Endodermal cell (in vitro differentiated cells): ENCODE measurements at places on chromosomes 13 and 19.
A peak's percentile ranks its signal among the peaks of the same experiment; 100 is the strongest.

DNA sequence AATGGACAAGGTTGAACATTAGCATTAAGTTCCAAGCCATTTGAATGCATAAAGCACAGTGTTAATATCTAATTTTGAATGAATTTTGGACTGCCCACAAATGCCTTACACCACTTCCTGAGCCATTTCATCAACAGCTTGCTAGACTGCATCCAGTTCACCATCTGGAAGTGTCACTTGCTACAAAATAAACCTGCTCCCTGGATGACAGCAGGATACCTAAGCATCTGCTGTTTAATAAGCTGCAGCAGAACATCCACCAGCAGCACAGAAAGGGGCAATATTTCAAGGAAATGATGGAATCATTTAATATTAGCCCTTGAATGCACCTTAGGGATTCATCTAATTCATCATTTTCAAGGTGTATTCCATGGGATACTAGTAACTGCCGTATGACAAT, 76.6 kb upstream of the PCDH9 start:
- no peak for DNase-seq

GRCh38 chr13:45325806-45326205, 15.2 kb downstream of the TPT1 start:
- DNase-seq = no peak

DNA sequence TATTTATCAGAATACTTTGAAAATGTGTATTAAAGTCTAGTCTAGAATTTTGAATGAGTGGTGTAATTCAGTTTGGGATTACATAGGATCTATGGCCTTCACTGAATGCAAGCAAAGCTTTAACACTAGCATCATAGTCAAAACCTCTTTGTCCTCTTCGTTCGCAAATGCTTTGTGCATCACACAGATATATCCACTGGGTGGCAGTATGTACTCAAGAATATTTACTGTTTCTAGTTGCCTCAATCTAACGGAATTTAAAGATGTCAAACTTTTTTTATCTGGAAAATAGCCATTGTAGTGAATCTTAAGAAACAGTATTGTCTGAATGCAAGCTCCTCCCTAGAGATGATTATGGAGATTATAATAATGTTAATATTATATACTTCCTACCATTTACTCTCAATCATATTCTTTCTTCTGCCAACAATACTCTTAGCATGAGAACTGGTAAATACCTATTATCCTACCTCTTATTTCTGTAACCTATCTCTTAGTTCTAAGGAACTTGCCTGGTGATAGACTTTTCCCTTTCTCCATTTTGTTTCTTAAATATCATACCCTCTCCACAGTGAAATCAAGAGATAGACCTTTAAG, 25.8 kb downstream of the LACC1 start:
- peak; percentile 63 for DNase-seq

DNA sequence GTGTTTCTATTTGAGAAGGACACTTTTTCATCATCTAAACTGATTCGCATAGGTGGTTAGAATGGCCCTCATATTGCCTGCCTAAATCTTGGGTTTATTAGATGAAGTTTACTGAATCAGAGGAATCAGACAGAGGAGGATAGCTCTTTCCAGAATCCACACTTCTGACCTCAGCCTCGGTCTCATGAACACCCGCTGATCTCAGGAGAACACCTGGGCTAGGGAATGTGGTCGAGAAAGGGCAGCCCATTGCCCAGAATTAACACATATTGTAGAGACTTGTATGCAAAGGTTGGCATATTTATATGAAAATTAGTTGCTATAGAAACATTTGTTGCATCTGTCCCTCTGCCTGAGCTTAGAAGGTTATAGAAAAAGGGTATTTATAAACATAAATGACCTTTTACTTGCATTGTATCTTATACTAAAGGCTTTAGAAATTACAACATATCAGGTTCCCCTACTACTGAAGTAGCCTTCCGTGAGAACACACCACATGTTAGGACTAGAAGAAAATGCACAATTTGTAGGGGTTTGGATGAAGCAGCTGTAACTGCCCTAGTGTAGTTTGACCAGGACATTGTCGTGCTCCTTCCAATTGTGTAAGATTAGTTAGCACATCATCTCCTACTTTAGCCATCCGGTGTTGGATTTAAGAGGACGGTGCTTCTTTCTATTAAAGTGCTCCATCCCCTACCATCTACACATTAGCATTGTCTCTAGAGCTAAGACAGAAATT, 103.8 kb downstream of the TNFRSF19 start:
- no peak for DNase-seq

GRCh38 chr19:50190439-50190891, 13.0 kb upstream of the MYH14 start:
- no peak for DNase-seq

DNA sequence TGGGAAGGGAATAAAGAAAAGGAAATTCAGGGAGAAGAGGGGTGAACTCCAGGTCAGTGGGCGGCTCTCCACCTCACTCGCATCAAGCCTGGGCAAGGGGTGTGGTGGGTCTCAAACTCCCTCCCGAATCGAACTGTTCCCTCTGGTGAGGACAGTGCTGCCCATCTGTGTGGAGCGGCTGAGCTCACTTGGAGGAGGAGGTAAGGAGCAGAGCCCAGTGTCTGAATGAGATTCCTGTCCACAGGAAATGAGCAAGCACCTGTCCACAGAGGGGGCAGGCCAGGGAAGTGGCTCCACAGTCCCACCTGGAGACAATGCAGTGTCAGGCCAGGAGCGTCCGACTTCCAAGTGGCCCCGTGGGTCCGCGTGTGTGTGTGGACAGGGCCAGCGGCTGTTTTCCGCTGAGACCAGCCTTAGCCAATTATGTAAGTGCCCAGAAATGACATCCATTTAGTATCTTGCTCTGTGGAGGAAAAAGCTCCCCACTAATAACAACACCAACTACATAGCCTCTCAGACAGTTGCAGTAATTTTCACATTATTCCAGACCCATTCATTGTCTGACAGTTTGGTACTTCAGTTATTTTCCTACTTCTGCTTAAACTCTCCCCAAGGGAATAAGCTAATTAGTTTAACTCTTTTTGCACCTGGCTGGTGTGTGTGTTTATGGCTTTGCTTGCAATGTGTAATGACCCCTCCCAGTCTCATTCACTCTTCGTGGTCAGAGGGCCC, 114.6 kb downstream of the SOX1 start:
- peak; percentile 42 for DNase-seq

GRCh38 chr13:32940601-32941000, 75.6 kb upstream of the KL start:
- DNase-seq = no peak

DNA sequence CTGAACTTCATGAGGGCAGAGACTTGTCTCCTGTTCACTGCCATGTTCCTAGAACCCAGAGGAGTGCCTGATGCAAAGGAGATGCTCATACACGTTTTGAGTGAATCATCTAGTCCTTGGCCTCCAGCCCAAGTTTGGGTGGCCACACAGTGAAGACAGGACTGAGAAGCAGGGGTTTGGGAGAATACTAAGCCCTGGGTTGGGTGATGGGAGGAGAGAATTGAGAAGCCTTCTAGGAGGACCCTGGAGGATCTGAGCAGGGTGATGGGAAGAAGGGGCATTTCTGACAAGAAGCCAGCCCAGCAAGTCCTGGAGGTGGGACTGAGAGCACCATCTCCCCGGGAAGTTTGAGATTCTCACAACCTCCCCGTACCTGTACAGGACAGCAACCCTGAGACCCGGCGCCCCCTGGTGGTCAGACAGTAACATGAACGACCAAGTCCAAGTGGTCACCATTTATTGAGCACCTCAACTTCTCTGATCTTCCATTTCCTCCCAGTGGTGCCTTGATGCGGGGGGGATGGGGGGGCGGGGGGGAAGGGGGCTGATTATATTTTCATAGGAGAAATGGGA, 11.0 kb downstream of the CTU1 start:
- peak; percentile 90 for DNase-seq
